ENCODE measurements at places on chromosomes 3 and 15.

DNA sequence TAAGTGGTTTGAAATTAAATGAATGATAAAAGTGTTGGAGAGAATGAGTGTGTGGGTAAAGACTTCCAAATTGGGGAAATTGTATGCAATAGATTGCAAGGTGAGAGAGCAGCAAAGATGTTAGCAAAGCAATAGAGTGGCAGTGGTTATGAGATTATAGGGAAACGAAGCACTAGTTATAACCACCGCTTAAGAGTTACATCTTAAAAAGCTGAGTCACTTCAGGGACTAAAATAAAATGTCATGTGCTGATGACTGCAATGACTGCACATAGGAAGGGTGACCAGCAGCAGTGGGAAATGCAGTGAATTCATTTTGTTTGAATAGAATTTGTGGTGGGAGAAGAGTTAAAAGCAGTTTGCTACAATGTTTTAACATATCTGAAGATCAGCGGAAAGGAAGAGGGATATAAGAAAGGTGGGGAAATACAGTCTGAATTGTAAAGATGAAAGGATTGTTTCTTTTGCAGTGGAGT is 127.3 kb downstream of the RAP2B start:
- no peak for DNase-seq

DNA sequence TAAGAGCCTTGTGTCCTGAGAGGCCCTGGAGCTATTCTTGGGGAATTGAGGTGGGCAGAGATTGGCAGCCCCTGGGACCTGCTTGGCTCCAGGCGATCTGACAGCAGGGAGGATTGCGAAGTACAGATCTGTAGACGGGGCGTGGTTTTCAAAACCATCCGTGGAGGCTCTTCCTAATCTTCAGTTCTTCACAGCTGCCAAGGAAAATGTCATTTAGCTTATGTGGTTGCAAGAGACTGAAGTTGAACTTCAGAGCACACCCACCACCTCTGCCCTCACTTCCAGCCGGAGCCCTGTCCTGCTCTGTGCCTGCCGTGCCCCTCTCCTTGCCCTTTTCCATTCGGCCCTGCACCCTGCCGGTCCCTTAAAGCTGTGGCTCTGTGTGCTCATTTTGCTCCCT is 12.9 kb downstream of the NISCH start:
- no peak for DNase-seq

DNA sequence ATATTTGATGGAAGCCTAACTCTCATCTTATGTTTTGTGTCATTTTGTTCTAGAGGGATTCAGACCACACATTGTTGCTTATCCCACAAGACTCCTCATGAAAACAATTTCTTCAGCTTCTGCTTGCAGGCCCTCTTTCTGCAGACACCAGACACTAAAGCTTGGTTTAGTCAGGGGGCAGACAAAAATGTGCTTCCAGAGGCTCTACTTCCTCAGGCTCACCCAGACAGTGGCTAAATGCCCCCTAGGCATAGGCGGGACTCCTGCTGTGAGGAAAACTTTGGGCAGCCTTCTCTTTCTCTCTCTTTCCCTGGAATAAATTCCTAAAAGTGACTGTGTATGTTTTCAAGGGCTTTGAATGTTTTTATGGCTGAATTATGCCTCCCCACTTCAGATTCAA is 435.4 kb upstream of the ATP11B start:
- no peak for DNase-seq

- no peak for DNase-seq
Observed at GRCh38 chr15:29936353-29937049, 114.2 kb upstream of the TJP1 start.

- DNase-seq = no peak
Observed at GRCh38 chr3:16484984-16485383, 28.5 kb downstream of the RFTN1 start.

All from activated T-cell treated with anti-CD3 and anti-CD28 coated beads for 4 hours (primary cell).